ENCODE measurements at places on chromosomes 3 and 15.

GRCh38 chr3:30356866-30357753, 249.3 kb upstream of the TGFBR2 start:
- no peak for DNase-seq

GRCh38 chr15:68667800-68668625, 89.2 kb downstream of the CORO2B start:
- DNase-seq = no peak

- DNase-seq = no peak
Observed at GRCh38 chr3:49714728-49715550, 4.5 kb downstream of the AMIGO3 start.

DNA sequence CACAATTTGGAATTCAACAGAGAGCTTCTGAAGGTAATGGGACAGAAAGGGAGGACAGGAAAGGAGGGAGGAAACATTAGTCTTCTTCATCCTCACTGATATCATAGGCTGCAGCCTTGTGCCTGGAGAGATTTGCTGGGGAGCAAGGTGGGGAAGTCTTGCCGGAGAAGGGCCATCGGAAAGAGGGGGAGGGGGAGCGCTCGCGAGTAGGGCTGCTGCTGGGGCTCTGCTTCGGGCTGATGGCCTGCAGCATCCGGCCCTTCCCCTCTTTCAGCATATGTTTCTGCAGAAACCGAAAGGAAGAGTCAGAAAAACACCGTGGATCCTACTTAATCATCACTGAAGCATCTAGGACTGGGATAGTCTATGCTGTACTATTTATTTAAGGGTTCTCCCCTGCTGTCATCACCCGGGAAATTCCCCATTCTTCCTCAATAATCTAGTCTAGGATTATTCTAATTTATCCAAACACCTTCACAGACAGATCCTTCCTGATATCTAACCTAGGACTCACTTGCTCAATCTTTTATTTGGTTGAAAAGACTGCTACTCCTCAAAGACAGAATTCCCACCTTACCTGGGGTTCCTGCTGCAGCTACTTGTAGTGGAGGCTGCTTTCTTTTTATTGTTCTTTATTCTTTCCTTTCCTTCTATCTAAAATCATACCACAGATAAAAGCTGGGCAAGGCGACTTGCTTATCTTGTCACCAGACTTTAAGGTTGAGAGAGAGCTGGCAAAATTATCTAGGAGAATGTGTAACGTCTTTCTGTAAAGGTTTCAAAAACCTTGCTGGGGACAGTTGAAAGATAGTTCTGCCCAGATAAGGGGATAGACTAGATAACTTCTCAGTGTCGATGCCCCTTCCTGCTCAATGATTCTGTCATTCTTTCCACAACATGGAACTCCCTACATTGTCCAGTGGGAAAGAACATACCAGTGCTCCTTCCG, 22.6 kb downstream of the SLC51A start:
- DNase-seq = no peak

DNA sequence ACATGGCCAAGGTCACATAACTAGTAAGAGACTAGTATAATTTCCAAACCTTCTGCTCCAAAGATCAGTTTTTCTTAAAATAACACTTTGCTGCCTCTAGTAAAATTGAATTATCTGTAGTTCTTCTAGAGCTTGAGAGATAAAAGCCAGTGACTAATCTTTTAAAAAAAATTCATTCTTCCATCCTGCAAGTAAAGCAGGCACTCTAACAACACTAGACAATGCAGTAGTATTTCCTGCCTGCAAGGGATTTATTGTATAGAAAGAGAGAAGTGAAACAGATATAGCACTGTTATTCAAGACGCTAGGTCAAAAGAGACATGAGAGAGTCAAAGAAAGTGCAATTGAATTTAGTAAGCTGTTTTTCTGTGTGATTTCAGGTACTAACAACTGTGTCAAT, 159.5 kb upstream of the TBC1D5 start:
- DNase-seq = no peak

- no peak for DNase-seq
Observed at GRCh38 chr3:43285644-43286043, 696 bp upstream of the SNRK start.

GRCh38 chr3:30576946-30577345, 29.5 kb upstream of the TGFBR2 start:
- DNase-seq = no peak
